ENCODE measurements at places on chromosomes 2 and 18. TPM values are rescaled to one million over a fixed set of nuclear protein-coding genes. Genes with fewer than 3 reads are reported as not detected.

Gene RBM45
- 22.8 TPM for total RNA-seq

Gene ACTG2
- total RNA-seq = not detected

Gene FAM237A
- not detected for total RNA-seq

Gene IL1RL1
- 0.84 TPM for total RNA-seq

Gene ACMSD
- not detected for total RNA-seq

Gene MOGAT1
- not detected for total RNA-seq

Gene C18orf54
- 10.9 TPM for total RNA-seq

Gene REG1B
- total RNA-seq = not detected

Gene MARCO
- total RNA-seq = not detected

Gene ZNF521
- total RNA-seq = not detected

- H3K27ac ChIP-seq = no peak overlapping the region
- no peaks in the 10 kb centered on the region for H3K36me3 ChIP-seq
- H3K27me3 ChIP-seq = no peaks in the 10 kb centered on the region
- no peak for DNase-seq
- no peak overlapping the region for H3K4me3 ChIP-seq
Measured at GRCh38 chr18:12441475-12442034, 33.8 kb downstream of the PRELID3A start.

DNA sequence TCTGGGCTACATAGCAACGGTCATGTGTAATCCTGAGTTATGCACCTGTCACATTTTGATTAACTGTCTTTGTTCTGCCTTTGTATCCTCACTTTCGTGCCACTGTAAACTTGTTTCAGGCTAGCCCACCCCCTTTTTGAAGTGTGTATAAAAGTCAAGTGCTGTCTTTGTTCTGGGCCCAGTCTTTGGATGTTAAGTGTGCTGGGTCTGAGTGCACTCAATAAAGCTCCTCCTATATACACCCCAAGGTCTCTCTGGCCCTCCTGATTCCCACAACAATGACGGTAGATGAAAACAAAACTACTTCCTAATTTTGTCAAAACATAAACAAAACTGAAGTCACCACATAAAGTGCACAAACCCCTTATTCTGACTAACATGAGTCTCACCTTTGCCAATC lies 633.4 kb downstream of the DSC3 start:
- no peaks in the 10 kb centered on the region for H3K4me1 ChIP-seq
- H3K36me3 ChIP-seq = no peaks in the 10 kb centered on the region
- H3K27ac ChIP-seq = no peak overlapping the region
- no peak for DNase-seq
- H3K4me3 ChIP-seq = no peak overlapping the region
- H3K27me3 ChIP-seq = no peaks in the 10 kb centered on the region

GRCh38 chr18:56516789-56517188 lies 121.6 kb downstream of the TXNL1 start:
- H3K36me3 ChIP-seq = no peaks in the 10 kb centered on the region
- H3K27me3 ChIP-seq = peaks cover 2% of the 10 kb centered on the region
- H3K4me1 ChIP-seq = no peaks in the 10 kb centered on the region
- no peak for DNase-seq
- no peak overlapping the region for H3K4me3 ChIP-seq
- no peak overlapping the region for H3K27ac ChIP-seq

DNA sequence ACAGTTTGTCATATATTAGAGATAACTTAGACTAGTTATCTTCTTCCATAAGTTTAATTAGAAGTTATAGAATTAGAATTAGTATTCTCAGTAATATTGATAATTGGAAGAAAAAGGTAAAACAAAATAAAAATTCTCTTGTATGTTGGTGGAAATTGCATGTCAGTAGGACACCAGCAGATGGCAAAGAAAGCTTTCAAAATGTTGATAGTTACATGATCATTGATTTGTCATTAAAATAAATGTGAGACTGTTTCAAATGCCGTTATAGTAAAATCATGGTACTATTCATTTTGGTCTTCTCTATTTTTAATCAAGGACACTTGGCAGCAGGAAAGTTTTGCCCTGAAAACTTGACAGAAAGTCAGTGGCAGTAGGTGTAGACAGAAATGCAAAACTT lies 270.2 kb downstream of the TGIF1 start:
- no peak for DNase-seq
- no peak overlapping the region for H3K27ac ChIP-seq
- H3K4me1 ChIP-seq = no peaks in the 10 kb centered on the region
- no peaks in the 10 kb centered on the region for H3K36me3 ChIP-seq
- H3K27me3 ChIP-seq = peaks cover 18% of the 10 kb centered on the region

DNA sequence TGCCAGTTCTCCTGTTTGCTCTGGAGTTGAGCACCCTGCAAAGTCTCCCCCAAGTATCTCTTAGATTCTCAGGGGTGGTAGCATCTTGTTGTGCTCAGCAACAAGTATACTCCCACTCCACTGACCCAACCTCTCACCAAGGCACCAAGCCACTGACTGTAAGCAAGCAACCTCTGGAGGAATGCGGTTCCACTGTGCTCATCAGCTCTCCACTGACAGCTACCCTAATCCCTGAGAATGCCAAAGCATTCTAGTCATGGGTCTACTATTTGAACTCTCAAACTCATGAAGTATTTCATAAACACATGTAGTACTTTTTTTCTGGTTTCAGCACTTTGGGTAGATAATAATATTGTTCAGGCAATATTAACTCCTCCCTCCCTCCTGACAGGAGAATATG lies 170.0 kb downstream of the EPHA4 start:
- no peaks in the 10 kb centered on the region for H3K36me3 ChIP-seq
- H3K4me1 ChIP-seq = no peaks in the 10 kb centered on the region
- no peak overlapping the region for H3K27ac ChIP-seq

- peaks cover 10% of the 10 kb centered on the region for H3K4me1 ChIP-seq
- H3K36me3 ChIP-seq = no peaks in the 10 kb centered on the region
- H3K27me3 ChIP-seq = peaks cover 2% of the 10 kb centered on the region
- DNase-seq = no peak
- no peak overlapping the region for H3K4me3 ChIP-seq
Measured at GRCh38 chr2:7241041-7241745, 324.0 kb downstream of the RNF144A start.

DNA sequence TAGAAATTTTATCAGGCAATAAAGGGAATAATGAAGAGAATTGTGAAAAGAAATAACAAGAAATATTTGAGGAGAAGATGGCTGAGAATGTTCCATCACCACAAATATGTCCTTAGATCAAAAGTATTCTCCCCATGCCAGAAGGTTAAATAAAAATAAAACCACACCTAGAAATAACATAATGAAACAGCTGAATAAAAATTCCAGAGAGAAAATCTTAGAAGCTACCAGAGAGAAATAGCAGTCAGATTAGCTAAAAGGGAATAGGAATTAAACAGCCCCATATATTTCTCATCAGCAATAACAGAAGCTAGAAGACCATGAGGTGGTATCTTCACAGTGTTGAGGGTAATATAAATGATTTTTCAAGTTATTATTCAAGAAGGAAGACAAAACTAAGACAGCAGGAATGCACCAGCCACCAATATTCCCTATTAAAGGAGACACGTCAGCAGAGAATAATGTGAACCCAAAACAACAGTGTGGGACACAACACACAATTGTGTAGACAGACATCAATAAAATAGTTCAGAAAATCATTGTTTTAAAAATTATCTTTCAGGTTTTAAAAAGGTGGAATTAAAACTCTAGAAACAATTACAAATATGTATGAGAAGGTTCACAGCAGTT lies 82.0 kb upstream of the NEDD4L start:
- no peaks in the 10 kb centered on the region for H3K4me1 ChIP-seq
- H3K36me3 ChIP-seq = no peaks in the 10 kb centered on the region
- H3K27ac ChIP-seq = no peak overlapping the region
- no peak overlapping the region for H3K4me3 ChIP-seq
- DNase-seq = no peak
- peaks cover 28% of the 10 kb centered on the region for H3K27me3 ChIP-seq

- H3K36me3 ChIP-seq = no peaks in the 10 kb centered on the region
- H3K4me3 ChIP-seq = no peak overlapping the region
- no peak overlapping the region for H3K27ac ChIP-seq
- DNase-seq = peak; percentile 71
Measured at GRCh38 chr2:164599954-164600589, 21.2 kb downstream of the GRB14 start.

GRCh38 chr18:80229363-80229762 lies 18.0 kb downstream of the PARD6G start:
- H3K4me1 ChIP-seq = no peaks in the 10 kb centered on the region
- H3K27ac ChIP-seq = no peak overlapping the region
- no peaks in the 10 kb centered on the region for H3K36me3 ChIP-seq
- H3K4me3 ChIP-seq = no peak overlapping the region

- no peak overlapping the region for H3K4me3 ChIP-seq
- H3K36me3 ChIP-seq = no peaks in the 10 kb centered on the region
- no peak overlapping the region for H3K27ac ChIP-seq
- no peaks in the 10 kb centered on the region for H3K27me3 ChIP-seq
- peak; percentile 64 for DNase-seq
Measured at GRCh38 chr2:238127165-238128060, 11.1 kb upstream of the KLHL30 start.

- H3K36me3 ChIP-seq = no peaks in the 10 kb centered on the region
- no peak for DNase-seq
- no peak overlapping the region for H3K4me3 ChIP-seq
- no peaks in the 10 kb centered on the region for H3K27me3 ChIP-seq
- no peaks in the 10 kb centered on the region for H3K4me1 ChIP-seq
Measured at GRCh38 chr18:78927156-78927555, 52.5 kb upstream of the SALL3 start.

DNA sequence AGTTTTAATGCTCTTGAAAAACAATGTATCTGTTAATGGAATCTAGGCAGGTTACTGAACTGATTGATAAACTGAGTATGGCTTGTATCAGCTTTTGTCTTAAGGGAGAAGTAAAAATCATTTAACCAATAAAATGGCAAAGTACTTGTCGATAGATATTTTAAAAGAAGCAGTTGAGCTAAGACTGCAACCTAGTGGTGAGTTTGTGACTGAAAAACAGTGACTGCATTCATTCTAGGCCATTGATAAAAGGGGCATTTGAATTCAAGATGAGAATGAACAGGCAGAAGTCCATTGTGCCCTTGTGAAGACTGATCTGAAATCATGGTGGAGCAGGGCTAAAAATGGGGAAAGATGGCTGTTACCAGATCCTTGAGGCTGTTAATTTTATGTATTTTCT lies 59.4 kb upstream of the MSTN start:
- H3K27me3 ChIP-seq = no peaks in the 10 kb centered on the region
- H3K27ac ChIP-seq = no peak overlapping the region
- no peak for DNase-seq
- no peak overlapping the region for H3K4me3 ChIP-seq
- no peaks in the 10 kb centered on the region for H3K36me3 ChIP-seq

- no peaks in the 10 kb centered on the region for H3K36me3 ChIP-seq
- no peaks in the 10 kb centered on the region for H3K27me3 ChIP-seq
- no peak overlapping the region for H3K27ac ChIP-seq
- DNase-seq = no peak
Measured at GRCh38 chr2:147438882-147439281, 405.9 kb upstream of the ACVR2A start.

- no peaks in the 10 kb centered on the region for H3K27me3 ChIP-seq
- H3K4me1 ChIP-seq = no peaks in the 10 kb centered on the region
- H3K4me3 ChIP-seq = no peak overlapping the region
- H3K36me3 ChIP-seq = no peaks in the 10 kb centered on the region
Measured at GRCh38 chr2:57396355-57397098, 650.1 kb upstream of the VRK2 start.

GRCh38 chr18:70636991-70637390 lies 348.1 kb downstream of the SOCS6 start:
- H3K4me3 ChIP-seq = no peak overlapping the region
- H3K27me3 ChIP-seq = no peaks in the 10 kb centered on the region
- H3K36me3 ChIP-seq = no peaks in the 10 kb centered on the region
- no peaks in the 10 kb centered on the region for H3K4me1 ChIP-seq
- H3K27ac ChIP-seq = no peak overlapping the region
- DNase-seq = no peak

GRCh38 chr2:6526093-6526824 lies 339.4 kb downstream of the CMPK2 start:
- H3K4me3 ChIP-seq = no peak overlapping the region
- no peaks in the 10 kb centered on the region for H3K27me3 ChIP-seq
- DNase-seq = no peak
- no peaks in the 10 kb centered on the region for H3K36me3 ChIP-seq
- no peaks in the 10 kb centered on the region for H3K4me1 ChIP-seq

GRCh38 chr2:151422917-151423439 lies 13.3 kb downstream of the RIF1 start:
- H3K36me3 ChIP-seq = peaks cover 68% of the 10 kb centered on the region
- no peaks in the 10 kb centered on the region for H3K27me3 ChIP-seq
- H3K4me3 ChIP-seq = peak overlapping the region; percentile 15

GRCh38 chr2:210086292-210086691 lies 83.9 kb downstream of the RPE start:
- H3K4me3 ChIP-seq = no peak overlapping the region
- H3K27me3 ChIP-seq = peaks cover 2% of the 10 kb centered on the region
- H3K27ac ChIP-seq = no peak overlapping the region
- DNase-seq = no peak
- H3K36me3 ChIP-seq = no peaks in the 10 kb centered on the region

DNA sequence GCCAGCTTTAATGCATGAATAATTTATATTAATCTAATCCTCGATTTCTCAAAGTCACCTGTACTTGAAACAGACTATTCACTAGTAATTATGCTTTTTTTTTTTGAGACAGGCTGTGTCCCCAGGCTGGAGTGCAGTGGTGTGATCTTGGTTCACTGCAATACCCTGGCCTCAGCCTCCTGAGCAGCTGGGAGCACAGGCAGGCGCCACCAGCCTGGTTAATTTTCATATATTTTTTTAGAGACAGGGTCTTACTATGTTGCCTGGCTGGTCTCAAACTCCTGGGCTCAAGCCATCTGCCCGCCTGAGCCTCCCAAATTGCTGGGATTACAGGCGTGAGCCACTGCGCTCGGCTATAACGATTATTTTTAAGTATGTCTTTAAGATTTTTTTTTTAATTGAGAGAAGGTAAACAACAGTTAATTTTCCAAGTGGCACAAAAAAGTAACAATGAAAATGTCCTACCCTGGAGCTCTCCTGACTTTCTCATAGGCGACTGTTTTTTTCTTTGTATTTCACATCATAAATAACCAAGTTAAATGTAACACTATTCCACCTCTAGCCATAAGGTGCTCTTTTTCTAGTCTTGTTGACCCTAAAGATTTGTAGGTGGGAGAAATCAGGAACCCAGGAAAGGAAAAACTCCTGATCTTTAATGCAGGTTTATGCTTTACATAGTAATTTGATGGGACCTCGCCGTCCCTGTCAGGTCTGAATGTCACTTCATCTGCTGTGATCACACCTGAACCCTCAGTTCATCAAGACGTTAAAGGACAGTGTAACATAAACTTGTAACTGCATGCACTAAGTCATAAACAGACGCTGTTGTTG lies 1.3 kb upstream of the ANKRD12 start:
- peaks cover 58% of the 10 kb centered on the region for H3K36me3 ChIP-seq
- peaks cover 42% of the 10 kb centered on the region for H3K4me1 ChIP-seq
- peak; percentile 52 for DNase-seq
- no peaks in the 10 kb centered on the region for H3K27me3 ChIP-seq

GRCh38 chr2:207072571-207072970 lies 93.2 kb downstream of the KLF7 start:
- no peak for DNase-seq
- H3K27ac ChIP-seq = no peak overlapping the region
- peaks cover 36% of the 10 kb centered on the region for H3K4me1 ChIP-seq
